ENCODE measurements at places on chromosomes 6 and 20.

DNA sequence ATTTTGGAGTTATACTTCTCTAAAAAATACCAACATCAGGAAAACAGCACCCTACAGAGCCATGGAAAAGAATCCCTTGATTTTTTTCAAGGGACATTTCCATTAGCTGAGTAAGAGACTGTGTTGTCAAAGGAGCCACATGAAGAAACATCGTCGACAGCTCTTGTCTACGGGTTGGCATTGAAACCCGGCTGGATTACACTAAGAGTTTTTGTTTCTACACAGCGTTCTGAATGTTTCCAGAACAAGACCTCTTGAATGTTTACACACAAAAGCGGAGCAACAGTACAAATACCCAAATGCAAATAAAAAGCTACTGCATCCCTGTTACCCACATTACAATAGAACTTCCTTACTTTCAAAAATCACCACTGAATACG, 2.4 kb upstream of the MYLK4 start:
- DNase-seq: no peak

- no peak for DNase-seq
Observed at GRCh38 chr6:147103694-147104093, 100.5 kb upstream of the STXBP5 start.

GRCh38 chr6:25447570-25447929, 168.4 kb downstream of the CARMIL1 start:
- DNase-seq: no peak

DNA sequence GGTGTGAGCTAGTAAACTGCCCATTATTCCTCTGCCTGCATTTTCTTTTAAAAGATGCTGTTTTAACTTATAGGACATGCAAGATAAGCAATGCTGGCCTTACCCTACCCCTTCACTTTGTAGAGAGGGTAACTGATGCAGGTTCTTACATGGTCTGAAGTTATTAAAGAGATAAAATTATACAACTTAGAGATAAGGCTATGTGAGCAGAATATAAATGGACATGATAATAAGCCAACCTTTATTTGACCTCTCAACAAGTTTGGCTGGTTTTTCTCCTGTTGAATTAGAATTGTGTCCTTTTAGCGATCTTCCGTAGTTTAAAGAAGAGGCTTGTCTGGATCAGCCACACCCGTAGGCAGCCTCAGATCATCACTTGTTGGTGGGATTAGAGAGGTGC, 377.0 kb downstream of the BTBD3 start:
- no peak for DNase-seq

DNA sequence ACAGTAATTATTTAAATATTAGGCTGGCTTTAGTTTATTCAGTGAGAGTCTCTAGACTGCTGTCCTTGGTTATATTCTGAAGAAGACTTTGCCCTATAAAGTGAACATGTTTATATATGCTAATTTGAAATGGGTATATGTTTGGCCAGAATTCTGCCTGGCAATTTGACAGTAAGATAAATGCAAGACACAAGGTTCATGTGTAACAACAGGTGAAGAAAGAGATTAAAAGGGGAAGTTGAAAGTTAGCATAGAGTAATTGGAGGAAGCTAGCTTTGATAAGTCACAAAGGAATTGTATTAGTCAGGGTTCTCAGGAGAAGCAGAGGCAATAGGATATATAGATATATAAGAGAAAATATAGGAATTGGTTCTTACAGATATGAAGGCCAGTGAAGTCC, 191.4 kb downstream of the CENPW start:
- DNase-seq: no peak

GRCh38 chr6:37222125-37222967, 35.2 kb upstream of the TBC1D22B start:
- peak; percentile 54 for DNase-seq

- DNase-seq: no peak
Observed at GRCh38 chr20:20237093-20237959, 130.6 kb upstream of the INSM1 start.

DNA sequence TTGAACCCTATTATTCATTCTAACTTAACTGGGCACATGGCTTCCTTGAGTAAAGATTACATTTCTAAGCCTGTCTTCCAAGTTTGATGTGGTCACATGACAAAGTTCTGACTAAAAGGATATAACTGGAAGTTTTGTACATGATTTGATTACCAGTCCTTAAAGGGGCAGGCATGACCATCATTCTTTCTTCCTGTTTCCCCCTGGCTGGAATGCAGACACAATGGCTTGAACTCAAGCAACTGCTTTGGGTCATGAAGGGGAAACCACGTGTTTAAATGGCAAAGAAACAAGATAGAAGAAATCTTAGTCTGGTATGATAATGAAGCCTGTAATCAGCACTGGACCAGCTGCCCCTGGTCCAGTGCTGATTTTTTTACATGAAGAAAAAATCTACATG, 15.6 kb upstream of the SHLD1 start:
- no peak for DNase-seq

DNA sequence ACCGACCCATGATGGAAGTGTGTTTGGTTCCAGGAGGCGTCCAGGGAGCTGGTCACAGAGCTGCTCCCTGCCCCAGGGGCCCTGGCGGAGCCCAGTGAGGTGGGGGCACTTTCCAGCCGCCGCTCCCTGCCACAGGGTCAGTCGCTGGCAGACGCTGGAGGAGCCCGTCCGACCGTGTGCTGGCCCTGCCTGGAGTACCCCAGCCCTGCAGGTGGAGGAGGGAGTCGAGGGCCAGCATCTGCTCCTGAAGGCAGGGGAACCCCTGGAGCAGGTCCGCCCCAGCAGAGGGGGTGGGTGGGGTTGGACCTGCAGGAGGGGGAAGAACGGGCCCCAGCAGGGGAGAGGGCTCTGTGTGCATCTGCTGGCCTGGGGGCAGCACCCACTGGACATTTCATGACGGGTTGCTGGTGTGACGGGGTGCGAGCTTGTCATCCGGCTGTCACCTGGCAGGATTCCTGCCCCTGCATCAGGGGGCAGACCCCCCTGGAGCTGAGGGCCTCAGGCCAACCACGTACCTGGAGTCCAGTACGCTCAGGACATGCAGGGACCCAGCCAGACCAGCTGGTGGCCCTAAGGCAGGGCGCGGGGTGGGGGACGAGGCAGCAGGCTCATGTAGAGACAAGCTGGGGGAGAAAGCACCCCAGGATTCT, 32.3 kb upstream of the GATA5 start:
- DNase-seq: no peak

- no peak for DNase-seq
Observed at GRCh38 chr6:163646866-163647265, 232.3 kb downstream of the QKI start.

- no peak for DNase-seq
Observed at GRCh38 chr20:57457243-57458095, 66.3 kb downstream of the RBM38 start.

DNA sequence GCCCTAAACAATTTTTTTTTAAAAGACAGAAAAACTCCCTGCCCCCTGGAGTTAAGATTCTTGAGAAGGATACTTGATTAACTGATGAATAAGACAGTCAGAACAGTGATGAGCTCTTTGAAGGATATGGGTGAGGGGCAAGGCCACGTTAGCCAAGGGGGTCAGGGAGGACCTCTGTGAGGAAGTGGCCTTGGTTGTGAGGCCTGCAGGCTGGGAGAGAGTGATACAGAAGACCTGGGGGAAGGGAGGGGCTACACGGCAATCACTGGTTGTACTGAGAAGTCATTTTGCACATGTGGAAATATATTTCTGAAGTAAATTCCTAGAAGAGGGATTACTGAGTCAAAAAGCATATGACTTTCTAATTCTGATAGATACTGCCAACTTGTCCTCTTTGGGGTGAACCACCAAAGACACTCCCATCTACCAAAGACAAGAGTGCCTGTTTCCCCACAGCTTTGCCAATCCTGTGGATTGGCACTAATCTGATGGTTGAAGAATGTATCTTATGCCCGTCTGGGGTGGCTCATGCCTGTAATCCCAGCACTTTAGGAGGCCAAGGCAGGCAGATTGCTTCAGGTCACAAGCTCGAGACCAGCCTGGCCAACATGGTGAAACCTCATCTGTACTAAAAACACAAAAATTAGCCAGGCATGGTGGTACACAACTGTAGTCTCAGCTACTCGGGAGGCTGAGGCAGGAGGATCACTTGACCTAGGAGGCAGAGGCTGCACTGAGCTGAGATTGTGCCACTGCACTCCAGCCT, 22.3 kb upstream of the BCAS4 start:
- no peak for DNase-seq

DNA sequence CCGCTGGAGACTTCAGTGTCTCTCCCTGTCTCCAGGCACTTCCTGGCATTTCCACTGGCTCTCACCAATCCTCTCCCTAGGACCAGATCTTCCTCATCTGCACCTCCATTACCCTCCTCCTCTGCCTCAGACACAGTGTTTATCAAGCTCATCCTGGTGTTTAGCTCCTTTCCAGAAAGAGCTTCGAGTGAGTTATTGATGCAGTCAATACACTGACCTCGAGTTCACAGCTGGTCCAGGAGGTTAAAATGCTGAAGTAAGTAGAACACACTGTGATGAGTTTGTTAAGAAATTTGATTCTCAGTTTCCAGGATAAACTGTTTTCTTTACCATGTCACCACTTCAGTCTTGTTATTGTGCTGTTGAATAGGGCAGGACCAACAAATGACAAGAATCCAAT, 42.1 kb upstream of the ARMC2 start:
- DNase-seq: no peak

DNA sequence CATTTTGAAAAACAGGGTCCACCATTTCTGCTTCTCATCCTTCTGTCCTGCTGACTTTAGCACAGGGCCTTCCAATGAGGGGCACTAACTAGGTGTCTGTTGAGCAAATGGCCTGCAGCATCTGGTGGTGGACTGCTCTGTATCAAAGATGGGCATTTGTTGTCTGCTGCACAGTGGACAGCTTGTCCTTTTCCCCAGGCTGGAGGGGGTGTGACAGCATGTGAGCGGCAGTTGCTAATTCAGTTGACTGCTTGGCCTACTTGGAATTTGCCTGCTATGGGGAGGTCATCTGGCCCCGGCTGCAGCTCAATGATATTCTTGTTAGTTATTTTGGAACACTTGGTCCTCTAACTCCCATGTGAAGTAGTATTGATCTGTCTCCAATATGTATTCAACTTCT, 93.7 kb downstream of the SH3BGRL2 start:
- no peak for DNase-seq

DNA sequence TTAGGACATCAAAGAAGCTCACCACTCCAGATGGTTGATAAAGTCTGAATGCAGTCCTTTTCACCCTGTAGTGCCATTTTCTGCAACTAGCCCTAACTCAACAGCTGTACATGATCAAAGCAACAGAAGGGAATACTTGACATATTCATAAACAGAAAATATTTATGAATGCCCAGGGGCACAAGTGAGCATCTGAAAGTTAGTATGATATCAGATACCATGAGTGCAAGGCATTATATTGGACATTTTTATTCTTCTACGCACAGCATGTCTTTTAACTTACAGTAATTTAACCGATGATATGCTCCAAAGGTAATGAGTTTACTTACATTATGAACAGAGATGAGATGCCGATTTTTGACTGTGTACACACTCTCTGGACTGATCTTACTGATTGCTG, 142.0 kb downstream of the MCHR2 start:
- no peak for DNase-seq

DNA sequence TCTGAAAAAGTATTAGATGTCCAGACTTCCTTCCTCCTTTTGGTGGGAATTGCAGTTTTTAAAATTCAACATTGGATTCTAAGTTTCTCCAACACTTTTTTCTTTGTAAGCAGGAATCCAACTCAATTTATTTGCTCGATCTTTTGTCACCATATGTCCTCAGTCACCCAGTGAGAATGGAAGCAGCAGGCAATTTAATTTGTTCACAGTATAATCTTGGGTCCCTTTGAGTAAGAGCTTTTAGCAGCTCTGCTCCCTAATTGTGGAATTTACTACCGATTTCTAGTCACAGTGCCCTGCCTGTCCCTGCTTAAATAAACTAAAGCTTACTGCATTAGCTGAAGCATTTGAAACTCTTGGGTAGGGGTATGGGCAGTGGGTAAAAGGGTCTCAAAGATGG, 98.6 kb downstream of the BTBD3 start:
- DNase-seq: no peak

- DNase-seq: no peak
Observed at GRCh38 chr20:51507216-51508036, 35.1 kb downstream of the NFATC2 start.

DNA sequence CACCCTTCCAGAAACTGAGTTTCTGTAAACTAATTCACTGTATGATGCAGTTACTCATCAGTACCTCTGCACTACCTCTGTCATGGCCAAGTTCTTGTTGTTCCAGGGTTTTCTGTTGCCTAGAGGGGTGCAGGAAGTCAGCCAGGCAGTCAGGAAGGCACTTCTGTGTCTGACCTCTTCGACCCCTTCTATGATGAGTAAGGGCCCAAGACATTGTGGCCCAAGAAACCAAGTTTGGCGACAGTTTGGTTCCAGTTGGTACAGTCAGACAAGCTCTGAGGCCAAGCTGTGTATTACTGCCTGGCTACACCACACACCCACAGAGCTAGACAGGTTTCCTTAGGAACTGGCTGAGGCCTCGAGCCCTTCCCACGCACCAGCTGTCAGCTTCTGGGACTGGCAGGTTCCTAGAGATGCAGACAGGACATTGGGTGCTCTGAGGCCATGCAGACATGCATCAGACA, 41.2 kb downstream of the TRAF3IP2 start:
- no peak for DNase-seq

GRCh38 chr6:23663652-23664051, 462.4 kb upstream of the NRSN1 start:
- no peak for DNase-seq

GRCh38 chr20:38144598-38144973, 20.5 kb downstream of the TGM2 start:
- no peak for DNase-seq

GRCh38 chr6:141734071-141734840, 398.5 kb upstream of the GJE1 start:
- no peak for DNase-seq

GRCh38 chr6:148791372-148791771, 44.5 kb downstream of the UST start:
- no peak for DNase-seq

GRCh38 chr20:47720636-47721427, 64.4 kb downstream of the SULF2 start:
- DNase-seq: no peak

- no peak for DNase-seq
Observed at GRCh38 chr20:38573413-38573812, 7.6 kb upstream of the ADIG start.

GRCh38 chr20:47233333-47234188, 122.9 kb downstream of the ZMYND8 start:
- no peak for DNase-seq

DNA sequence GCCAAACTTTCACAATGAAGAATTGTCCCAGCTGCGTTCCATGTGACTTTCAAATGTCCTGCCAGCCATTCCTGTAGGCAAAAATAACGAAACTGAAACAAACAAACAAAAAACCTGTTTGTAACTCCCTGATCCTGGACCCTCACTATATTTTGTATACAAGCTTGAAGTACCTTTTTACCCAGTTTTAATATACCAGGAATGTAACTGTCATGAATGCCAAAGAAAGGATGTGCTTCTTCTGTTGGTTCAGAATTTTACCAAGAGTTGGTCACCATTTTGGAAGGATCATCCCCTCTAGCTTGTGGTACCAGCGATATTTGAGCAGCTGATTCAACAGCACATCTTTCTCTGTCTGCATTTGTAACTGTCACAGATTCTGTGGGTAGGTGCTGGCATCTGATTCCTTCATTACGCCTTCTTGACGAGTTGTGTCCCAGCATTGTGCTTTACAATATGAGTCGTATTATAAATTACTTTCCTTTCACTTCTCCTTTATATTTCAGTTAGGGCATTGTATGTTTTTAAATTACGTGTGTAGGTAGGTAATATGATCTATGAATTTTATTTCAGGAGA, 93.9 kb downstream of the DLGAP4 start:
- no peak for DNase-seq

All from central memory CD4-positive, alpha-beta T cell (primary cell).